ENCODE measurements at places on chromosomes 4 and X. TPM values are rescaled to one million over a fixed set of nuclear protein-coding genes. Genes with fewer than 3 reads are reported as not detected.

Gene ASMT
- not detected for total RNA-seq

Gene ANK2
- 13.0 TPM for total RNA-seq

Gene ATP1B4
- total RNA-seq, result not detected

Gene USP53
- total RNA-seq, result 2.9 TPM

Gene FAM9B
- total RNA-seq, result not detected

Gene VCX2
- total RNA-seq, result not detected

Gene GATA1
- 0.36 TPM for total RNA-seq

Gene KLHL4
- total RNA-seq, result not detected

Gene SSX4B
- total RNA-seq, result not detected

Gene NIPAL1
- 8.7 TPM for total RNA-seq

Gene GABRG1
- not detected for total RNA-seq

Gene MAP7D2
- total RNA-seq, result 0.13 TPM

Gene ADH1A
- total RNA-seq, result not detected

Gene UCP1
- not detected for total RNA-seq

- no peak overlapping the region for H3K27ac ChIP-seq
- no peak overlapping the region for H3K4me3 ChIP-seq
- DNase-seq, result no peak
- no peaks in the 10 kb centered on the region for H3K27me3 ChIP-seq
- no peaks in the 10 kb centered on the region for H3K36me3 ChIP-seq
Observed at GRCh38 chr4:108693819-108694218, 43.4 kb downstream of the OSTC start.

DNA sequence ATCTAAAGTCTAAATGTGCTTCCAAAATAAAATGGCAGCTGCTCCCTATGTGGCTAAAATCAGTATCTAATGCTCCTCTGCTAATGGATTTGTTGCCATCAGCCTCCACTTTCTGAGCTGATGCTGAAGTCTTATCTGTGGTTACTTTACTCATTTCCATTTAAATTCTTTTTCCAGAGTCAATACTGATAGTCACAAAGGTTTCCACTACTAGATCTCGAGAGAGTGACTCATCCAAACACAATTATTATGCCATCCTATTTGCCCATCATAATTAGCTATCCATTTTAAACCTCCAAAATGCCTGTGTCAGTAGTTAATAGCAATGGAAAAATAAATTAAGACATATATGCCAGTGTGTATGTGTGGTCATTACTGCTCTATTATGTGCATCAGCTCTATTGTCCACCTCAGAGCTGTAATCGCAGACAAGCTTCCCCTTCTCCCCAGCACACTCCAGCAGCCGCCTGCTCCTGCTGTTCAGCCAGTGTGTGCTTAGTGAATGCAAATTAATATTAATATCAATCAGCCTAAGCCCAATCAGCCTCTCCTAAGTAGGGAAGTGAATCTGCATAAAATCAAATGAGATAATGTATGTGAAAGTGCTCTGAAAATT is 199.8 kb upstream of the ZIC3 start:
- no peaks in the 10 kb centered on the region for H3K27me3 ChIP-seq
- H3K36me3 ChIP-seq, result no peaks in the 10 kb centered on the region
- no peak for DNase-seq

- no peak overlapping the region for H3K4me3 ChIP-seq
- H3K27me3 ChIP-seq, result no peaks in the 10 kb centered on the region
- no peaks in the 10 kb centered on the region for H3K36me3 ChIP-seq
- no peaks in the 10 kb centered on the region for H3K4me1 ChIP-seq
- no peak for DNase-seq
Observed at GRCh38 chrX:65758505-65758904, 91.1 kb downstream of the MSN start.

GRCh38 chrX:112808007-112808406 is 32.6 kb downstream of the AMOT start:
- no peak for DNase-seq
- H3K36me3 ChIP-seq, result no peaks in the 10 kb centered on the region
- H3K27me3 ChIP-seq, result no peaks in the 10 kb centered on the region
- H3K27ac ChIP-seq, result no peak overlapping the region

- H3K4me1 ChIP-seq, result peaks cover 21% of the 10 kb centered on the region
- H3K36me3 ChIP-seq, result no peaks in the 10 kb centered on the region
- no peaks in the 10 kb centered on the region for H3K27me3 ChIP-seq
Observed at GRCh38 chr4:143382596-143382995, 45.9 kb downstream of the GAB1 start.

- H3K27ac ChIP-seq, result no peak overlapping the region
- DNase-seq, result no peak
- H3K27me3 ChIP-seq, result no peaks in the 10 kb centered on the region
- no peaks in the 10 kb centered on the region for H3K36me3 ChIP-seq
Observed at GRCh38 chrX:39438603-39439602, 637.6 kb downstream of the MID1IP1 start.

GRCh38 chrX:39903937-39904336 is 193.8 kb downstream of the BCOR start:
- H3K4me1 ChIP-seq, result peaks cover 12% of the 10 kb centered on the region
- no peaks in the 10 kb centered on the region for H3K36me3 ChIP-seq
- DNase-seq, result no peak
- H3K4me3 ChIP-seq, result no peak overlapping the region
- no peaks in the 10 kb centered on the region for H3K27me3 ChIP-seq
- H3K27ac ChIP-seq, result no peak overlapping the region

- H3K36me3 ChIP-seq, result no peaks in the 10 kb centered on the region
- no peaks in the 10 kb centered on the region for H3K4me1 ChIP-seq
- no peaks in the 10 kb centered on the region for H3K27me3 ChIP-seq
- no peak overlapping the region for H3K27ac ChIP-seq
- DNase-seq, result no peak
Observed at GRCh38 chrX:21733705-21734104, 24.2 kb downstream of the SMPX start.

- no peaks in the 10 kb centered on the region for H3K36me3 ChIP-seq
- H3K27ac ChIP-seq, result no peak overlapping the region
- H3K4me3 ChIP-seq, result no peak overlapping the region
- no peak for DNase-seq
- no peaks in the 10 kb centered on the region for H3K4me1 ChIP-seq
- no peaks in the 10 kb centered on the region for H3K27me3 ChIP-seq
Observed at GRCh38 chr4:24212642-24213041, 322.8 kb upstream of the PPARGC1A start.

DNA sequence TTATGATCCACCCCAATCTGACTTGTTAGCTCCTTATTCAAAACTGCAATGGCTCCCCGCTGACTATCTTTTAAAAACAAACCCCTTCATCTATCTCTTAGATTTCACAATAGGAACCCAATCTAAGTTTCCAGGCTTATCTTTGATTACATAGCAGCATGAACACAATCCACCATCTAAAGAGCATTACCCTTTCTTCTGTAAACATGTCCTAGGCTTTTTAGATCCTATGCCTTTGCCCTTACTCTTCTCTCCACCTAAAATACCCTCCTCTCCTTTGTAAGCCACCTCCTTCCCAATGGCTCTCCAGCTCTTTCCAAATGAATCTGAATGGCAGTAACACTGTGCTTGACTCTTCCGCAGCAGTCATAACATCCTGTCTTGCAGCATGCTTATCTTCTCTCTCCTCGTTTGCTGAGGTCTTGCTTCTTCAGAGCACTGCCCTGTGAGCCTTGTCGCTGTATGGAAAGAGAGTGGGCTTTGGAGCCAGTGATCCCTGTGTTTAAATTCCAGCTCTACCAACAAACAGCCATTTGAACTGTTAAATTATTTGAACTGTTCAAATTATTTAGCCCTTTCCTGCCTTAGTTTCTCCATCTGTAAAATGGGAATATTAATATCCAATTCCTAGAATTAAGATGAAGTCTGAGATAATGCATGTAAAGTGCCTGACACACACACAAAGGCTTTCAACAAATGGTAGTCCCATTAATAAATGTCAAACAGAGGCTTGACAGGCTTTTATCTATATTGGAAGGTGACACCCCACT is 16.2 kb upstream of the TSPAN5 start:
- H3K4me1 ChIP-seq, result no peaks in the 10 kb centered on the region
- no peak overlapping the region for H3K27ac ChIP-seq
- H3K4me3 ChIP-seq, result no peak overlapping the region
- H3K27me3 ChIP-seq, result no peaks in the 10 kb centered on the region

- no peak overlapping the region for H3K27ac ChIP-seq
- no peak overlapping the region for H3K4me3 ChIP-seq
- no peak for DNase-seq
- H3K27me3 ChIP-seq, result no peaks in the 10 kb centered on the region
Observed at GRCh38 chr4:142274137-142274536, 572.0 kb downstream of the INPP4B start.

DNA sequence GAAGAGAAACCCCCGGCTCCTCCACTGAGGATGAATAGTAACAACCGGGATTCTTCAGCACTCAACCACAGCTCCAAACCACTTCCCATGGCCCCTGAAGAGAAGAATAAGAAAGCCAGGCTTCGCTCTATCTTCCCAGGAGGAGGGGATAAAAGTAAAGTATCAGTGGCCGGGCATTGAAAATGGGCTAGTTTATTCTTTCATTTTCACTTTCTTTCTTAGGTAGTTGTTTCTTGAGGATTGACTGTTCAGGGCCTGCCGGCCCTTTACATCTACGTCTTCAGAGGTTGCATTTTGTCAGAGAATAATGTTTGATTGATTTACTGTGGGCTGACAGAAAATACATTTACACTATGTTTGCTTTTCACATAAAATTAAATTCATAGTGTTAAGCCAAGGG is 27.1 kb downstream of the PAK3 start:
- no peaks in the 10 kb centered on the region for H3K4me1 ChIP-seq
- no peak for DNase-seq

- no peaks in the 10 kb centered on the region for H3K36me3 ChIP-seq
- H3K4me3 ChIP-seq, result no peak overlapping the region
- no peak for DNase-seq
Observed at GRCh38 chr4:114674080-114674479, 75.5 kb downstream of the UGT8 start.

DNA sequence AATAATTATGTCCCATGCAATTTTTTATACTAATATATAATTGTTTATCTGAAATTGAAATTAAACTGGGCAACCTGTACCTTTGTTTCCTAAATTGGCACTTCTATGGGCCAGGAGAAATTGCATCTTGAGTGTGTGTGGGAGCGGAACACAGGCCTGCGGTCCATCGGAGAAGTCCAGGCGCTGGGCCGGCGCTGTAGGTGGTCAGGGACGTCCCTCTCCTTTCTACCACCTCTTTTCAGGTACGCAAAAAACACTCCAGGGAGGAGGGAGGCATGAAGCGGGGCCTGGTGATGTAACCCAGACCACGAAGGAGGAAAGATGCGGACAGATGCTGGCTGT is 717 bp downstream of the MGAT4D start:
- no peaks in the 10 kb centered on the region for H3K36me3 ChIP-seq
- H3K27ac ChIP-seq, result no peak overlapping the region
- H3K4me3 ChIP-seq, result no peak overlapping the region
- no peaks in the 10 kb centered on the region for H3K4me1 ChIP-seq
- peaks cover 5% of the 10 kb centered on the region for H3K27me3 ChIP-seq

- no peaks in the 10 kb centered on the region for H3K27me3 ChIP-seq
- H3K27ac ChIP-seq, result no peak overlapping the region
- no peak for DNase-seq
- no peak overlapping the region for H3K4me3 ChIP-seq
- no peaks in the 10 kb centered on the region for H3K4me1 ChIP-seq
- H3K36me3 ChIP-seq, result no peaks in the 10 kb centered on the region
Observed at GRCh38 chrX:149567621-149568417, 18.1 kb upstream of the HSFX3 start.

GRCh38 chrX:40484408-40485091 is 96.2 kb upstream of the ATP6AP2 start:
- H3K27ac ChIP-seq, result no peak overlapping the region
- DNase-seq, result no peak
- H3K27me3 ChIP-seq, result no peaks in the 10 kb centered on the region
- H3K4me1 ChIP-seq, result no peaks in the 10 kb centered on the region

GRCh38 chrX:24215272-24215671 is 65.7 kb downstream of the ZFX start:
- peaks cover 9% of the 10 kb centered on the region for H3K36me3 ChIP-seq
- H3K4me3 ChIP-seq, result no peak overlapping the region

DNA sequence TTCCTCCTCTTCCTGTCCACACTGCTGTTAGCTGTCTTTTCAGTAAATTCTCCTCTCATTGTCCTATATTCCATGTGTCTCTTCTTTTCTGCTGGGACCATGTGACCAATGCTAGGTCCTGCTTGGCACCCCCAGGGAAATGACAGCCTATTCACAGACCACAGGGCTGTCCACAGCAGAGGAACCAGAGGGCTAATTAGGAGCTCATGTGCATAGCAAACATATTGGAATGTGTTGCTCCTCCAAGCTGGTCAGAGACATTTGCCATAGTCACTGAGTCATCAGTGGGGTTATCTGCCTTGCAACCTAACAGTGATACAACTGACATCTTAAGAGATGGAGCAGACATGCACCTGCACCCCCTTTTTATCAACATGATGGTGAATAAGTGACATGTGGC is 67.9 kb upstream of the PUDP start:
- H3K27ac ChIP-seq, result no peak overlapping the region
- no peaks in the 10 kb centered on the region for H3K4me1 ChIP-seq
- H3K4me3 ChIP-seq, result no peak overlapping the region
- H3K27me3 ChIP-seq, result no peaks in the 10 kb centered on the region
- no peak for DNase-seq
- no peaks in the 10 kb centered on the region for H3K36me3 ChIP-seq

DNA sequence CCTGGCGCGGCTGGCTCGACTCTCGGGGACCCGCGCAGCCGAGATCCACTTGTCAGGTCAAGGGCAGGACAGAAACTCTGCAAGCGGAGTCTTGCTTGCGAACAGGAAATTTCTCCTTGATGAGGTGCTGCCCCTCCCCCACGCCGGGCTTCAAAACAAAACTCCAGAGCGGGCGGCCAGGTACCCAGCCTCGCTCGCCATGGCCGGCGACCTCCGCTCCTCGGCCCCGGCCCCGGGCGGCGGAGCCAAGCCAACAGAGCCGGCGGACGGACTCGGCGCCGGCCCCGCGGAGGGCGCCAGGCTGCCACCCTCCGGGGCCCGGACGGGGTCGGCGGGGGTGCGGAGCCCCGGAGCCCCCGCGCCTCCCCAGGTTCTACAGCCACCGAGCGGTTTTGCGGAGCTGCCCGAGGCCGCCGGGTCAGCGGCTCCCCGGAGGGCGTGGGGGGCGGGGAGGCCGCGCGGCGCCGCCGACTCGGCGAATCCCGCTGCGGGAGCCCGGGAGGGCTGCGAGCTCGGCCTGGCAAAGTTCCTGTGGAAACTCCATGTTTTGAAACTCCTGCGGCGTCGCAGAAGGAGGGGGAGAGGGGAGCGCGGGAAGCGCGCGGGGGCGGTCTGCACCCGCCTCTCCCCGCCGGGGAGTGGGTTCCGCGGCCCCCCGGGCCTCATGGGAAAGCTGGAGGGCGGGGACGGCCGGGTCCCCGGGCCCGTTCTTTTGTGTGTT is 11.7 kb upstream of the BCOR start:
- peaks cover 11% of the 10 kb centered on the region for H3K4me1 ChIP-seq
- no peaks in the 10 kb centered on the region for H3K27me3 ChIP-seq
- H3K36me3 ChIP-seq, result no peaks in the 10 kb centered on the region
- DNase-seq, result no peak

DNA sequence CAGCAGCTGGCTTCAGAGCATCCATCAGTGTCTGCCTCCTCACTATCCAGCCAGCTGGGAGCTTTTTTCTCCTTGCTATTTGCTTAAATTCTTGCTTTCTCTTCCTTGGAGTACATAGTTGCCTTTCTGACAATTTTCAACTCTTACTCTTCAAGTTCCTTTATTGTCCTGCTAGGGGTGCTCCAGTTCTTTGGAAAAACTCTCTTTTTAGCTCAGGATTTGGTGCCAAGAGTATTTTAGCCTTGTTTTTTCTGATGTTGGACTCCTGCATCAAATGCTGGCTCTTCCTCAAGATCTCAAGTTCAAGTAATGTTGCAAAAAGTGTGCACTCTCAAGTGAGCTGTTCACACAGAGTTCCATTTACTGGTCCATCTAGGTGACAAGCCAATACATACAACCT is 126.4 kb downstream of the KDR start:
- no peaks in the 10 kb centered on the region for H3K27me3 ChIP-seq
- H3K27ac ChIP-seq, result no peak overlapping the region
- H3K4me1 ChIP-seq, result no peaks in the 10 kb centered on the region
- no peak overlapping the region for H3K4me3 ChIP-seq
- H3K36me3 ChIP-seq, result no peaks in the 10 kb centered on the region
